ENCODE measurements at places on chromosomes 2 and 18.
A peak's percentile ranks its signal among the peaks of the same experiment; 100 is the strongest.

- no peak for DNase-seq
These were observed 160.2 kb upstream of the CCDC150 start for GRCh38 chr2:196479350-196479749.

- no peak for DNase-seq
These were observed 104.9 kb downstream of the SPTBN1 start for GRCh38 chr2:54561010-54561409.

DNA sequence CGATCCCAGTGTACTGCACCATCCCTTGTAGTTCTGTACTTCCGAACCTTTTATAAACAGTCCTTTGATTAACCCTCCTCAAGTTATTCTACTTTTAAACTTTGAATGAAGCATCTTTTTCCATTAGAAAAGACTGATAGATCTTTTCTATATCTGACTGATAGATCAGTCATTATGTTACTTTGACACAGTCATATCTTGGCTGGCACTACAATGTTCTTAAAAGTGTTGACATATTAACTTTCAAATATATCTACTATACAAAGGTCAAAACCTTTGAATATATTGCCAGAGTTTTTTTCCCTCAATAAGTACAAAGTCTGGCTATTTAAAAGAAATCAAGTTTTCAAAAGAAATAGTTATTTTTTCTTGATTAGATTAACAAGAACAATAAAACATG, 35.4 kb upstream of the NABP1 start:
- DNase-seq = no peak

- no peak for DNase-seq
These were observed 343.8 kb downstream of the TXNL1 start for GRCh38 chr18:56294484-56295183.

- no peak for DNase-seq
These were observed 328.5 kb upstream of the ZEB2 start for GRCh38 chr2:144848423-144848822.

DNA sequence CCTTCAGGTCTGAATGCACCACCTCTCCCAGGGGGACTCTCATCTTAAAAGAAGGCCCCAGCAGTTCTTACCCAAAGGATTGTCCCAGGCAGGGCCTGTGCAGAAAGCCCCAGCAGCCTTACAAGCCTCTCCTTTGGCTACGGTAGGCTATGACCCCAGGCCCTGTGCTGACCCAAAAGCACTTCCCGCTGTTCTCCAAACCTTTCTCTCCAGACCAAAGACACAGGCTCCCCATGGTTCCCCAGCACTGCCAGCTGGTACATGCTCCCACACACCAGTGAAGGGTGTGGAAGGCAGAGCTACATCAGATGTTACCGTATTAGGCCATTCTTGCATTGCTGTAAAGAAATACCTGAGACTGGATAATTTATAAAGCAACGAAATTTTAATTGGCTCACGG, 35.4 kb downstream of the LBH start:
- no peak for DNase-seq

DNA sequence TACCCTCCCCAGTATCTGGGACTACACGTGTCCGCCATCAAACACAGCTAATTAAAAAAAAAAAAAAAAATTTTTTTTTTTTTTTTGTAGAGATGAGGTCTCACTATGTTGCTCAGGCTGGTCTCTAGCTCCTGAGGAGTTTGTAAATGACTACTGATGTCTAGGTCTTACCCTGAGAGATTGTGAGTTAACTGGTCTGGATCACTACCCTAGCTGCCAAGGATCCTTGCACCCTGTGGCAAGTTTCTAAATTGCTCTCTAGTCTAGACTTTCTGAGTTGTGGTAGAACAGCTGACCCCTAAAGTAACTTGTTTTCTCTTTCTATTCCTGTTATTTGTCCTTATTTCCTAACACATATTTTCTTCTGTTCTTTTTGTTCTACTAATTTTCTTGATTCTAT, 44.5 kb downstream of the ABHD3 start:
- DNase-seq = no peak

DNA sequence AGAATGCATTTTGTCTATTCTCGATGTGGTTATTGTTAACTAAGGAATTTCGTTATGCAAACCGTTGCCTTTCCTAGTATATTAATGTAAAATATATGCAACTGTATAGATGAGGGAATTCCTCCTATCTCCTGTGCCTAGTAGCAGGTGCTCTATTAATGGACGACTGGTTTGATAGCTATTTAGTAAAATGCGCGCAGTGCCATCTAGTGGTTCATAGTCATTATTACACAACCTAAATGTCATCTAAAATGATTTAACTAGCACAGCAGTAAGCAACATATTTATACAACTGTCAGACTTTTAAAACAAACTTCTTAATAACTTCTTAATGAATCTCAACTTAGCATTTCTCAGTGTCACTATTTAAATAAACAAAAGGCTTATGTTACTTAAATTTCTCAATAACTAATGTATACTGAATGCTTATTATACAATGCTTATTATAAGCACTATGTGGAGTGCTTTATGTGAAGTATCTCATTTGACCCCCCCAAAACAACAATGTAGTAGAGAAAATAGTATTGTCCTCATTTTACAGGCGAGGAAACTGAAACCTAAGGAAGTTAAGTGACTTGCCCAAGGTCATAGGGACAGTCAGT, 77.9 kb downstream of the DTNA start:
- peak; percentile 53 for DNase-seq

- DNase-seq = peak; percentile 20
These were observed 129.8 kb upstream of the FSIP2 start for GRCh38 chr2:185608799-185609198.

GRCh38 chr2:165198181-165198580, 5.7 kb downstream of the SCN3A start:
- no peak for DNase-seq
